ENCODE measurements at places on chromosomes 2 and 18.

- DNase-seq = no peak
These were observed 513.9 kb upstream of the MEX3C start for GRCh38 chr18:51711298-51711889.

- DNase-seq = no peak
These were observed 654.3 kb downstream of the LRRTM4 start for GRCh38 chr2:76867854-76868253.

- DNase-seq = no peak
These were observed 9.2 kb upstream of the ADCY3 start for GRCh38 chr2:24929230-24929629.

- DNase-seq = no peak
These were observed 397.9 kb upstream of the RGPD4 start for GRCh38 chr2:107428781-107429180.

DNA sequence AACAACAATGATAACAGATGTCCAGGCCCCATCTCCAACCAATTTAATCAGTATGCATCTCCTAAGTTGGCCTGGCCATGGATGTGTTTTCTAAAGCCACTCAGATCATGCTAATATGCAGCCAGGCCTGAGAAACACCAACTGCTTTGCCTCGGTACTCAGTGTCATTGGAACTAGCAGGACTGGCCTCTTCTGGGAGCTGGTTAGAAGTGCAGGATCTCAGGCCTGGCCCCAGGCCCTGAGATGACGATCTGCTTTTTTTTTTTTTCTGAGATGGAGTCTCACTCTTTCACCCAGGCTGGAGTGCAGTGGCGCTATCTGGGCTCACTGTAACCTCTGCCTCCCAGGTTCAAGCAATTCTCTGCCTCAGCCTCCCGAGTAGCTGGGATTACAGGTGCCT lies 69.1 kb downstream of the IRS1 start:
- no peak for DNase-seq

DNA sequence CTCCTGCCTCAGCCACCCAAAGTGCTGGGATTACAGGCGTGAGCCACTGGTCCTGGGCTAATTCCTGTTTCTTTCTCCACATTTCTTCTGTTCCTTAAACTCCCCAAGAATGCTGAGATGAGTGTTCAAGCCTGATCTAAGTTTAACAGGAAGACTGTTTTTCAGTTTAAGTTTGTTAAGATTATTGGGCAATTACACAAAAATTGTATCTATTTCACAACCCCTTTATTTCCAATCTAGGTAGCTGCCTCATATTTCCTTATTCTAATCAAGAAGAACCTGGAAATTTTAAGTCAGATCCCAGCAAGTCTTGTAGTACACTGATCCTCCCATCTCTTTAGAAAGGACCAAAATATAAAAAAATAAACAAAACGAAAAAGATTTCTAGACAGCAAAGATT lies 11.7 kb downstream of the SFT2D3 start:
- DNase-seq = no peak

- no peak for DNase-seq
These were observed 12.8 kb upstream of the SFTPB start for GRCh38 chr2:85680707-85681371.

DNA sequence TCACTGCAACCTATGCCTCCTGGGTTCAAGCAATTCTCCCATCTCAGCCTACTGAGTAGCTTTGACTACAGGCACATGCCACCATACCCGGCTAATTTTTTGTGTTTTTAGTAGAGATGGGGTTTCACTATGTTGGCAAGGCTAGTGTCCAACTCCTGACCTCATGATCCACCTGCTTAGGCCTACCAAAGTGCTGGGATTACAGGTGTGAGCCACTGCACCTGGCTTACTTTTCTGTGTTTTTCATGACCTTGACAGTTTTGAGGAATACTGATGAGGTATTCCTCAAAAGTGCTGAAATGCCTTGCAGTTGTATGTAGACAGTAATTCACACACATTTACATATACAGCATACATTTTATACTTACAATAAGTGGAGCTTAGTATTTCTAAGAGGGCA lies 126.1 kb downstream of the PHLPP1 start:
- DNase-seq = no peak

DNA sequence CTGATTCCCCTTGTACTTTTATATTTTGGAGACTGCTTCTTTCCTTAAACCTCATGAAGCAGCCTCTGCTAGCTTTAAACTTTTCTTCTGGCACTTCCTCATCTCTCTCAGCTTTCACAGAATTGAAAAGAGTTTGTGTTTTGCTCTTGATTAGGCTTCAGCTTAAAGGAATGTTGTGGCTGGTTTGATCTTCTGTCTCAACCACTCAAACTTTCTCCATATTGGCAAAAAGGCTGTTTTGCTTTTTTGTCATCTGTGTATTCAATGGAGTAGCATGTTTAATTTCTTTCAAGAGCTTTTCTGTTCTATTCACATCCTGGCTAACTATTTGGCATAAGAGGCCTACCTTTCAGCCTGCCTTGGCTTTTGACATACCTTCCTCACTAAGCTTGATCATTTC lies 36.3 kb upstream of the MSTN start:
- DNase-seq = no peak

DNA sequence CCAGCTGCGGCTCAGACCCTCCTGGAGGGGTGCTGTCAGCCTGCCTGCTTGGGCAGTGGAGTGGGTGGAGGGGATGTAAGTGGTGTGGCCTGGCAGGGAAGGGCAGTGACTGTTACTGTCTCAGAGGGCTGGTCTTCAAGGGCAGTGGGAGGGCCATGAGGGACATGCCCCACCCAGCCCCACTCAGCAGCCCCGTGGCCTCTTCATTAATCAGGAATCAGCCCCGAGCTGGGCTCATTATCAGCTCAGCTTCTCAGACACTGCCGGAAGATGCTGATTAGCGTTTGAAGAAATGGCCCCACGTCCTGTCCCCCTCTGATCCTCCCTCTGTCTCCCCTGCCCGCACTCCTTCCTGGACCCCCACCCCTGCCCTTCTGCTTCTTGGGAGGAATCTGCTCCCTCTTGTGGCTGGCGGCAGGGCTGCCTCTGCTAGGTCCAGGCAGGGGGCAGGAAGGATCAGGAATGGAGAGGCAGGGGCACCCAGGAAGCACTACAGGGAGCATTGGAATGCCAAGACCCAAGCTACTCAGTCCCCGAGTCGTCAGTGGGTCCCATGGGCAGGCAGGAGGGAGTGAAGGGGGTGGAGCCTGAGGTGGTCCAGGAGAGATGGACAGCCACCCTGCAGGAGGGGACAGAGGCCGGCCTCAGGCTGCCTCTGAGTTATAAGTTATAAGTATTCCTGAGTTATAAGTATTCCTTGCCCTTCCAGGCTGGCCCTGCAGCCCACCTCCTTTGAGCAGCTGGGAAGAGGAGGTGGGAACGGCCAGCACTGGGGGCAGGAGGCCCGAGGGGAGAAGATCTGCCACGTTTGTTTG lies 7.0 kb downstream of the ASIC4 start:
- no peak for DNase-seq

DNA sequence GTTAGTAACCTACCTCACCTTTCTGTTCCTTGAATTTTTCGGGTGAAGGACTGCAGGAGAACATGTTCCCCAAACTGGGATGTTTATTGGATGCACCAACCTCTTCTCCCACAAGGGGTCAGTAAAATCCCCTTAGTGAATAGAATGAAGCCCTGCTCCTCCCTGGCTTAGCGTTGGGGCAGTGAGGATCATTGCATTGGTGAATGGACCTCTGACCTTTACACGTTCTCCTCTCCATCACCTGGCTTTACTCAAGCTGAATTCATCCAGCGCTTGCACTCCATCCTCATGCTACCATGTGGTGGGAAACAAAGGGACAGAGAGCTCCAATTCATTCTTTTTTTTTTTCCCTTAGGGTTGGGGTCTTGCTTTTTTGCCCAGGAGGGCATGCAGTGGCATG lies 157.2 kb downstream of the MIB1 start:
- no peak for DNase-seq

DNA sequence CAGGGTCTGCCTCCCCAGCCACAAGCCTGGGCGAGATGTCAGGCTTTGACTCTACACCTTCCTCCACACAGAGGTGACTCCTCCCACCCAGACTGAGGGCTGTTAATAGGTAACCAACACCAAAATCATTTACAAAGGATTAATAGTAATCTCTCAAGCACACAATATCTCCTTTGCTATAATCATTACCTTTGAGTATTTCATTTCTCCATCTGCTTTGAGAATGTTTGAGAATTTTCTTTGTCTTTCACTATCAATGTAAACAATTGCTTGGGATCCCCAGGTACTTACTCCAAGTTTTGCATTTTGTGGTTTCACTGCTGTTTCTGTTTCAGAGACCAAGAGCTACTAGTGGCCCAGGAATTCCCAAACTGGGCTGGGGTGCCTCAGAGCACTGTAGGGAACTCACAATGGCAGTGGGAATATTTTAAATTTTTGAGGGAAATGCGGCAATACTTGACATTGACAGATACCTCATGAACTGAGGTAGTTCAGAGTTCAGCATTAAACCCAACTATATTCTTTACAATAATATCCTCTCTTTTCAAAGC lies 166.4 kb upstream of the MGAT5 start:
- DNase-seq = no peak

GRCh38 chr2:226631671-226632070 lies 167.9 kb downstream of the IRS1 start:
- DNase-seq = no peak

GRCh38 chr2:46655551-46656436 lies 176.4 kb downstream of the TMEM247 start:
- DNase-seq = no peak

DNA sequence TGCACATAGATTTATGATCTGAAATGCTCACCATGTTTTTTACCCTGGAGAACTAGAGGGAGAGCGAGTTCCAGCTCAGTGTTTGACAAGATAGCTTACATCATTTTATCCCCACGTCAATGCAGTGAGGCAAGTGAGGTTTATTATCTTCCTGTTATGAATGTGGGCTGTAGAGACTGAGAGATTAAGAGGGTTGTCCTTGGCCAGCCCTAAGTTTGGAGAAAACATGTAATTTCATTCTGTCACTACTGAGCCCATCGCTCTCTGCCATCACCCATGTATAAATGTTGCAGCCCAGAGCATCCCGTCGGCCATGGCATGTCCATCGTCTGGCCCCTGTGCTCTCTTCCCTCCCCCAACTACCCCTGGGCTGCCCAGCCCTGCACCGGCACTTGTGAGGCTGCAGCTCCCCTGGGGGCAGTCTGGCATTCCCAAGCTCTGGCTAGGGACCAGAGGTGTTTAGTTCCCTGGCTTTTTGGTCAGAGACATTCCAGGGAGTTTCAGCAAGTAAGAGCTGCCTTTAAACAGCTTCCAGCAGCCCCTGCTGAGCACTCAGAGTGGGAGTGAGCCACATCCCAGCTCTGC lies 136.7 kb downstream of the ANTXR1 start:
- DNase-seq = no peak

- no peak for DNase-seq
These were observed 318.1 kb downstream of the PARD3B start for GRCh38 chr2:204863336-204863735.

DNA sequence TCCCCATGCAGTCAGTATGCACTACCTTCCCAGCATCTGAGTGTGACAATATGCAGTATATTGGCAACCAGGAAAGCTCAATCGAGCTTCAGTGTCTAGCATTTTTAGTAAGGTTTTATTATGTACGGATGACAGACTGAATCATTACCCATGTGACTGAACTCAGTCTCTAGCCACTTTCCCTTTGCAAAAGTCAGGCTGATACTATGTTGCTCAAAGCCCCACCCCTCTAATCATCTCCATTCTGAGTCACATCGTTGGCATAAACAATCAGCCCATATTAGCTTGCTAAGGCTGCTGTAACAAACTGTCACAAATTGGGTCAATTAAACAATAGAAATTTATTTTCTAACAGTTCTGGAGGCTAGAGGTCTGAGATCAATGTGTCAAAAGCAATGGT lies 25.8 kb upstream of the SRD5A2 start:
- no peak for DNase-seq

DNA sequence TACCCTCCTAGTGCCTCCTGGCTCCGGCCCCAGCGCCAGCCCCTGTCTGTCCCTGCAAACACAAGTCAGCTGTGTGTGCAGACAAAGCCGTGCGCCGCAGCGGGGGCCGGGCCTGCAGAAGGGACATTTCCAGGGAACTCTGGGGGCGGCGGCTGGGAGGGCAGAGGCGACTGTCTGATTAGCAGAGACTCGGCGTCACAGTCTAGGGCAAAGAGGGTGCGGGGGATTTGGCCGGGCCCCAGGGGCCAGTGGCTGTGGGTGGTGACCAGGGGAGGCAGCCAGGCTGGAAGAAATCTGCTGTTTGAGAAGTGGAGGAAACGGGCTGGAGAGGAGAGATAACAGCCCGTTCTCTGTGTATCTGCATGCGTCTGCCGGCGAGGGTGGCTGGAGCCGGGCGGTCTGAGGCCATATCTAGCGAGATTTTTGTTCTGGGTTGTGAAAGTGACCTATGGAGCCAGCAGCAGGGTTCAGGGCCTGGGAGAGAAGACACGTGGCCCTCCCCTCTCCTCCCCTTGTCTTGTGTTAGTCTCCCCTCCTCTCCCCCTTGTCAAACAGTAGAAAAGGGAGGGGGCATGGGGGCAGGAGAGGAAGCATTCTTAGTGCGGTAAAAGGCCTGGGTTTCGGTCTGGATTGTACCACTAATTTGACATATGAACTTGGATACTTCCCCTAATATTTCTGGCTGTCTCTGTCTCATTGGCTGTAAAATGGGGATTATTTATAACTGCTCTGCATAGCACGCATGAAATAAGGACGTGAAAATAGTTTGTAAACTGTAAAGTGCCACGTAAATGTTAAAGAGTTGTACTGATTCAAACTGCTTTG lies 169.4 kb downstream of the SMAD7 start:
- peak; percentile 94 for DNase-seq

DNA sequence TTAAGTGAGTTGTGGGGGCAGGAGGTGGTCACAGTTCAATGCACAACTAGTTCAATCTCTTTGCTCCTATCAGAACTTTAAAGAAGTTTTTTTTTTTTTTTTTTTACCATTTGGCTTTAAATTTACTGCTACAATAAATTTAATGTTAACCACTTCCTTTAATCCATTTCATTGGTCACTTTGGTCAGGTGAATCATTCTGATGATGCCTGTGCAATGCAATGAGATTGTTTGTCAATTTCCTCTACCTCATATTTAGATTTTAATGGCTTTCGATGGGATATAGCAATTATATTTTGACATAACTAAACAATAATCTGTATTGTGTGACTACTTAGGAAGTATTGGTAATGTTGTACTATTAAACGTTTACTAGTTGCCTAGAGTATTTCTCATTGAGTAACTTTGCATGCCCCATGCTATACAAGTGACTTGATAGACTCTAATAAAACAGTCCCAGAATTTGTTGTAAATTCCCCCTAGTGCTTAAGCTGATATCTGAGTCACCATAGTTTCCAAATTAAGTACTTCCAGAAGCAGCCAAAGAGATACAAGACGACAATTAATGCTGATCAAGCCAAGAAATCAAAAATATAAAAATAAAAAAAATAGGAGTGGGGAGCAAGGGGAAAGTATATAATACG lies 52.9 kb upstream of the SERPINB2 start:
- no peak for DNase-seq

GRCh38 chr2:175353275-175353674 lies 171.8 kb upstream of the ATP5MC3 start:
- no peak for DNase-seq

- DNase-seq = no peak
These were observed 14.4 kb downstream of the CTIF start for GRCh38 chr18:48553236-48553635.

GRCh38 chr2:50606860-50607259 lies 425.1 kb downstream of the NRXN1 start:
- no peak for DNase-seq

GRCh38 chr2:17584689-17585088 lies 44.2 kb downstream of the VSNL1 start:
- DNase-seq = no peak

- DNase-seq = no peak
These were observed 727.9 kb upstream of the CDH2 start for GRCh38 chr18:28904789-28905364.

GRCh38 chr2:66435549-66435875 lies 587 bp downstream of the MEIS1 start:
- DNase-seq = no peak
